Globus pallidus (tissue), 1 donor: ENCODE measurements at places on chromosomes 12 and 14.

GRCh38 chr12:125346362-125346761 is 281.1 kb downstream of the AACS start:
- peak; percentile 42 for DNase-seq

- DNase-seq, result no peak
Observed at GRCh38 chr14:87467578-87467977, 525.4 kb downstream of the GALC start.

- no peak for DNase-seq
Observed at GRCh38 chr12:124993626-124994436, at the start of gene BRI3BP. Gene BRI3BP, plus strand, starts transcription at chr12:124993645. Its CDS starts 146 bp downstream, at chr12:124993791.

DNA sequence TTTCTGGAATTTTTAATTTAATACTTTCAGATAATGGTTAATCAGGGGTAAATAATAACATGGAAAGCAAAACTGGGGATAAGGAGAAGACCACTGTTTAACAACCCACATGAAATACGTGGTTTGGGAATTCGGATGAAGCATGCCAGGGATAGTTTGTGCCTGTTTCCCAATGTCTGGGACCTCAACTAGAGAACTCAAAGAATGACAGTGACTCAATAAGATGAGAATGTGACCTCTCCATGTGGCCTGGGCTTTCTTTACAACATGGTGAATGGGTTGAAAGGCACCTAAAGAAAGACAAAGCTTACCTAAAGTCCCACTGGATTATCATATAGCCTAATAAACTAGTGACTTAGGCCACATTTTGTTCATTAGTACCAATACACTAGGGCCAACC is 460.3 kb upstream of the LRFN5 start:
- DNase-seq, result no peak

DNA sequence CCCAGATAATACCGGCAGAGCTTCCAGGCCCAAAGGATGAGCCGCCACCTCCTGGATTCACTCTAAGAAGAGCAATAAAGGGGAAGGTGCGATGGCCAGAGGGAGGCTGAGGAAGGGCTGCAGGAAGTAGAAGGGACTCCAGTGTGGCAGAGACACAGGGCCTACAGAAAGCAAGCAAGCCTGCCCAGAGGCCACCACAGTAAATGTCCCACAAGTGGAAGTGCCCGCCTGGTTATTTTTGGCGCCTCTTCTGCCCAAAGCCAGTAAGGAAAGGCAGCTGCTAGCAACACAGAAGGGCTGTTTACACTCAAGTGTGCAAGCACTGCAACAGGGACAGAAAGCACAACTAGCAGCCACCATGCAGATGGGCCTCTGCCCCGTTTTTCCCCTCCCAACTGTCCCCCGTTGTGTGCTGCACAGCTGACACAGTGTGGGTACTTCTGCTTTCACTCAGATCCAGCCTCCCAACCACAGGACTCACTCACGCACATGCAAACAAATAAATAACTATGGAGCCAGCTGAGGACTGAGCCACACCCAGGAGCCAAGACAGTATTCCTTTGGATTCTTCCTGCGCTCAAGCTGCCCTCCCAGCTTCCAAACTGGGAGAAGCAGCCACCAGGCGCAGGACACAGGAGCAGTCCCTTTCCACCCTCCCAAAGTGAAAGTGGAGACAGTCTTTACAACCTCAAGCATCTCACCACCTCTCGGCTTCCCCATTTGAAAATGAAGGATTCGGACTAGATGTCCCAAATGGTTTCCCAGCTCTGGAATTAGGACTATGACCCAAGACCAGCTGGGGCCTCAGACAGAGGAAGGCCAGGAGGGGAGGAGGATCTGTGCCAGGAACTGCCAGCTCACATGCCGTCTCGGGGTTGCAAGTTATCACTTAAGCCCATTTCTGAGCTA is 40.0 kb upstream of the PNMA1 start:
- DNase-seq, result peak; percentile 80

- DNase-seq, result peak; percentile 99
Observed at GRCh38 chr12:121132601-121133481, at the start of gene P2RX7. Gene P2RX7, plus strand, starts transcription at chr12:121132876. Its CDS starts 95 bp downstream, at chr12:121132971.

GRCh38 chr12:75322464-75322863 is 7.7 kb downstream of the CAPS2 start:
- no peak for DNase-seq

DNA sequence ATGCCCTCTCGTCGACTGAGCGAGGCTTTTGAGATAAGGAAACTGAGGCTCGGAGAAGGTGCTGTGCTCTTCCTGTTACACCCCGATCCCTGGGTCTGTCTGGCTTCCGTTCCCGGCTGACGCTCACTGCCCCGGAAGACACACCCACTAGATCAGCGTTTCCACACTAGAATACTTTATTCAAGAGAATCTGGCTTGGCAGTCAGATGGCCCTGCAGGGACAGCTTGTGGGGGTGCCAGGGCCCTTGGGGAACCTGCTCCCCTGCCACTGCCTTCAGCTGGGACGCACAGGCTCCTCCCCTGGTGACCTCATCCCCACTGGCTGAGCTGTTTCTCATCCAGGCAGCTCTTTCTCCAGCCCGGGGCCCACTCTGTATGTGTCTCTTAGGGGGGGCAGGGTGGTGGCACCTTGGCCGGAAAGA is 13.7 kb downstream of the PGF start:
- peak; percentile 90 for DNase-seq

DNA sequence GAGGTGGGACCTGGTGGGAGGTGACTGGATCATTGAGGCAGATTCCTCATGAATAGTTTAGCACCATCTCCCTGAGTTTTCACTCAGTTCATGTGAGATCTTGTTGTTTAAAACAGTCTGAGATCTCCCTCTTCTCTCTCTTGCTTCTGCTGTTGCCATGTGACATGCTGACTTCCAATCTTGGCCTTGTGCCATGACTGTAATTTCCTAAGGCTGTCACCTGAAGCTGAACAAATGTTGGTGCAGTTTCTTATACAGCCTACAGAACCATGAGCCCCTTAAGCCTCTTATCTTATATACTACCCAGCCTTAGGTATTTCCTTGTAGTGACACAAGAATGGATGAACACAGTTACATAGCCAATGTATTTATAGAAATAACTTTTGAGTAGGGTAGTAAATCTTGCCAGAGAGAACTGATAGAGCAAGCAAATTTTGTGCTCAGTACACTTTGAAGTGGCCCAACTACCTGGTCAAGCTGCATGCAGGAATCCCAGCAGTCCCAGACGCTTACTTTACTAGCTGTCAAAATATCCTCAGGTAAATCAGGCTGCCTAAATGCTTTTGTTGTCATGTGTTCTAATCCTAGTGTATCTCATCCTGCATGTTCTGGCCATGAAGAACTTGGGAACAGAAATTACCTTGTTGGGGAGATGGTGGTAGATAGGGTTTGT is 445.6 kb upstream of the MIS18BP1 start:
- DNase-seq, result no peak

GRCh38 chr14:30610787-30611343 is 11.3 kb upstream of the SCFD1 start:
- peak; percentile 46 for DNase-seq

DNA sequence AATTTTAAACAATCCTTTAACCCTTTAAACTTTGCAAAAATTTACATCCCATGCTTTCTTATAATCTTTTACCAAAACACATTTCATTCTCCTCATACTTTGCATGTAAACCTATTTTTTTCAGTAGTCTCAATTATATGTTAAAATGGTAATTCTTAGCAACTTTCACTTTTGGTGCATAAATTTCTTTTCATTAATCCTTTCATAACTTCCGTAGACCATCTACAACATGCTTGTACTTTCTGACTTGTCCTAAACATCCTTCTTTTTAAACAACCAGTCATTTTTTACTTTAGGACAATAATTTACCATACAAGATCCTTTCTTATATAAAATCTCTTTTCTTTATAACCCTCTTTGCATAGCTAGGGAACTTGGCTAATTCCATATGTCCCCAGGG is 19.5 kb downstream of the CCDC91 start:
- no peak for DNase-seq

GRCh38 chr14:54443981-54444380 is 2.8 kb upstream of the CNIH1 start:
- no peak for DNase-seq

- no peak for DNase-seq
Observed at GRCh38 chr12:25155022-25155576, 39.9 kb downstream of the DNAI7 start.

DNA sequence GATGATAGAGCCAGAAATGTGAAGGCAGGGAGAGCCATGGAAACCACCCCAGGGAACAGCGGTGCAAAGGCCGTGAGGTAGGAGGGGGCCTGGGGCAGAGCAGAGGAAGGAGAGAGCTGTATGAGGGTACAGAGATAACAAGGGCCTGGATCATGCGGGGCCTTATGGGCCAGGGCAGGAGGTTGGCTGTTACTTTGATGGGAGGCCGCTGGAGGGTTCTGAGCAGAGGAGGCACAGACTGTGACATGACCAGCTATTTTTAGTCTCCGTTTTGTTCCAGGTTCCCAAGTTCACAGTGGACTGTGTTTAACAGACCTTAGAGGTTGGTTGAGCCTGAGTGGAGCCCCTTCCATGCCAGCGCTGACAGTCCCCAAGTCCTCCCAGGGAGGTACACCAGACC is 118.6 kb downstream of the GCH1 start:
- no peak for DNase-seq

GRCh38 chr12:111055181-111055880 is 135.0 kb upstream of the MYL2 start:
- DNase-seq, result no peak

DNA sequence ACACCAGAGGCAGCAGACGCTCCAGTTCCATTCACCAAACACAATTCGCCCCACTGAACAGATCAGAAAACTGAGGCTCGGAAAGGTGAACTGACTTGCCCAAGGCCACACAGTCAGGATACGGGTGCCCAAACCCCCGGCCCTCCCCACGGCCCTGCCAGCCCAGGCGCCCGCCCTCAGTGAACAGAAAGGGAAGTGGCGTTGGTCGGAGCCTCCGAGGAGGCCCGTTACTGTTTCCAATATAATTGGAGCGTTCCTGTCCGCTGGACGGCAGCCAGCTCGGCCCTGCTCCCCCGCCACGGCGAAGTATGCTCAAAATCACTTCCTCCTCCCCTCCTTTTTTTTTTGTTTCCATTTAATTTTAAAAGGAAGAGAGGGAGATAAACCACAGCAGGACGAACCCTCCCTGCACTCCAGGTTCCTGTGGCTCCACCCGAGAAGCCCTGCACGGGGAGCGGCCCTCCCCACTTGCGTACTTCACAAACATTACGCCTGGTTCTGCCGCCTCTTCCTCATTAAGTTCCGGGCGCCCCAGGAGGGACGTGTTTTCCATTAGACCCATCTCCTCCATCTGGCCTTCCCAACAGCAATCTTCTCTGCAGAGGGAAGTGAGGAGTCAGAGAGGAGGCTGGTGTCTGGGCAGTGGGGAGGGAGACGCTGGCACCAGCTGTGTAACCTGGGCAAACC is 61.1 kb downstream of the NCOR2 start:
- no peak for DNase-seq

GRCh38 chr12:10319388-10319787 is 11.7 kb downstream of the KLRD1 start:
- DNase-seq, result no peak

DNA sequence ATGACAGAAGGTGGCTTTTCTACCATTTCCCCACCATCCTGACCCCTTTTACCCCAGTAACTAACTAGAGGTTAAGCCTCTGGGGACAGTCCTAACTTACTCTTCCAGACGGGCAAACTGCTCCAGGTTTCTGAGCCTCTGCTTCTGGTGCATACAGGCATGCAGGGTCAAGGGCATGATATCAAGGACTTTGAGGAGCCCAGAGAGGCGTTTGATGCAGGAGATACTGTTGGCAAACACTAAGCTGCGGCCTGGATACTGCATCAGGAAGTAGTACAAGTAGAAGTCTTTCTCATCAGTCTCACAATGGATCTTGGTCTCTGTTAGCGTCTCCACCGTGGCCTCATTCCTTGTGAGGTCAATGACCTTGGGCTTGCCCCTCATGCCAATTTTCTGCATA is 21.0 kb downstream of the DDX24 start:
- DNase-seq, result no peak
